ENCODE measurements at places on chromosomes 7 and 10. TPM values are rescaled to one million over a fixed set of nuclear protein-coding genes. Genes with fewer than 3 reads are reported as not detected.

FAM20C gene
- 72.9 TPM for total RNA-seq

AZGP1 gene
- 2.8 TPM for total RNA-seq

DNA sequence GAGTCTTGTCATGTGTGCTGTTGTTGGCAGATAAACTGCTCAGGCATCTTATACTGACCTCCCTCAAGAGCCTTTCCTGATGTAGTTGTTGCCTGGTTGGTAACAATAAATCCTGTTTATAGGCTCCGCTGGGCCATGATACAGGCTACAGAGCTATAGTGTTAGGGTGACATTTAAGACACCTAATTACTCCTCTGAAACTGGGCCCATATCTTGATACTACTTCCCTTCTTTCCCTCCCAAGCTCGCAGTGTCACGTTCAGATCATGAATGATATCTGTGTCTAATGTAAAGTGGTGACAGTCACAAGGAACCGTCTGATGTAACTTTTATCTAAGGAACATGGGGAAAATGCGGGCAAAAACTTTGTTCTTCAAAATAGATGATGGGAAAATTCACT lies 35.4 kb downstream of the CROT start:
- no peak for DNase-seq

- DNase-seq = no peak
These were observed 461.2 kb upstream of the VSTM2A start for GRCh38 chr7:54080971-54081370.

DNA sequence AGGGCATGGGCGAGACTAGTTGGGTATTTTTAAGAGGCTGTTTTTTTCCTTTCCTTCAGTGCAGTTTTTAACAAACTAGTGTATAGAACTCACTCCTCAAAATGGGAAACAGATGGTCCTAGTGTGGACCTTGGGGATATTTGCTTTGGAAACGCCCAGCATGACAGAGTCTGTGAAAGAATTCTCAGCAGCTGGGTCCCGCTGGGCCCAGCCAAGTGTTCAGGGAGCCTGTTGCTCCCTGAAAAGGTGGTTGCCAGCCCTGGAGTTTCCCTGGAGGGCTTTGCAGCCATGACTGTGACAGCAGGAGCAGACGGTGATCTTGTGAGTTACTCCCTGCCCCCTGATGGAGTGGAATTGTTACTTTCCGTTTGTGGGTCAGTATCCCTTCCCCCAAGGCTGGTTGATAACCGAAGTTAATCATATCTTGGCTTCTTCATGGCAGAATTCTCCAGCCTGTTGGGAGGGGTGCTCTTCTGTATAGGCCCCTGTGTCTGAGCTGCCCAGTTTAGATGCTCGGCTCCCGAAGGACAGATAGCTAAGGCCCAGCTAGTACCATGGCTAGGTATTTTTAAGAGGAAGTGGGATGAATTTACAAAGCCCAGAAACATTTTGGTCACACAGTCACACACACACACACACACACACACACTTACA lies 278.6 kb upstream of the HABP2 start:
- no peak for DNase-seq
